RCC 7860 (cell line): ENCODE measurements at places on chromosomes 3 and 15.
A peak's percentile ranks its signal among the peaks of the same experiment; 100 is the strongest.

GRCh38 chr3:181549266-181549665 lies 162.5 kb upstream of the SOX2 start:
- no peak for DNase-seq

DNA sequence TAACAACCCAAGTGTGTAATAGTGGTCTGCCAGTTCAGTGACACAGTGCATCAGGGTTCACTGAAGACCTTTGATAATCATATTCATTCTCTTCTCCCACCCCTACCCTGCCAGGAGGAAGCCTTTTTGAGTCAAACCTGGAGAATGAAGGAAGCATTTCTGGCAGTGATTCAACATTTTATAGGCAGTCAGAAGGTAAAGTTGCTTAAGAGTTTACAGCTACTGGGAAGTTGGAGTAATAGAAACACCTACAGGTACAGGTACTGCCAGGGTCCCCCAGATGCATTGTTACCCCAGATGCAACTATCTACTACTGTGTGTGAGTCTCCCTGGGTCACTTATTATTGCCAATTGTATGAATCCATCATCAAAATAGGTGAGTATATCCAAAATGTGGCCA lies 146.9 kb upstream of the EIF1B start:
- no peak for DNase-seq

- no peak for DNase-seq
Measured at GRCh38 chr15:60975218-60975617, 253.9 kb downstream of the RORA start.

DNA sequence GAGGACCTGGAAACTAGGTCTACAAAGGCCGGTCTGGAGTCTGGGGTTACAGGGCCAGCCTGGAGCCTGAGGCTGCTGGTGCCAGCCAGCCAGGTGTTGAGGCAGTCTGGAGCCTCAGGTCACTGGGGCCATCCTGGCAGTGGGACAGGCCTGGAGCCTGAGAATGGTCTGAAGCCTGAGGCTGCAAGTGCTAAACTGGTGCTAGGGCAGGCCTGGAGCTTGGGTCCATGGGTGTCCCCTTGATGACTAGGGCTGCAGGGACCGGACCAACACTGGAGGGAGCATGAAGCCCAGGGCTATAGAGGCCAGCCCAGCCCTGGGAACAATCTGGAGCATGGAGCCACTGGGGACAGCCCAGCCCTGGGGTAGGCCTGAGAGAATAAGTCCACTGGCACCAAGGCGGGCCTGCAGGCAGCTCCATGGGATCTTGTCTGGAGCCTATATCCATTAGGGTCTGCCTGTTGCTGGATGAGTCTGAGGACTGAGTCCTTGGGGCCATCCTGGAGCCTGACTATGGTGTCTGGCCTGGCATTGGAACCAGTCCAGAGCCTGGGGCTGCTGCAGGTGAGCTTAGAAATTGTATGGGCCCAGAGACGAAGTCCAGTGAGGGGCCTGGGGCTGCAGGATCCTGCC lies 101.9 kb downstream of the GLDN start:
- no peak for DNase-seq

DNA sequence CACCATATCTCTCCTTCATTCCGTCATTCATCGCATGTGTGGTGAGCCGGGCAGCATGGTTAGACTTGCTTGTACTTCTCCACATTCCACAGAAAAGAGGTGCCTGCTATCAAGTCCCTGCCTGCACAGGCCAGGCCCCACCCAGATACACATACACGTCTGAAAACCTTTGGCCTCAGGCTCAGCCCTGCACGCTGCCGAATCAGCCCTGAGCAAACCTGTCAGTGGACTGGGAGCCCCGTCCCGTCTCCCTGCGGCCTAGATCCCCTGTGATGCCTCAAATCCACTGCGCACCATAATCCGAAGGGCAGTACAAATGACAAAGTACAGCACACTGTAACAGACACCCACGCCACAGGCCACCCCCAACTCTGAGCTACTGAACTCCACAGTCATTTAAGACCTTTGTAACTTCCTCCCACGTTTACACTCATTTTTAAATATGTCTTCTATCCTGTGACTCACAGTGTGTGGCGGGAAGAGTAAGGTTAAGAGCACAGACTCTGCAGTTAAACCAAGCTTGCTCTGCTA lies 67.1 kb downstream of the MB21D2 start:
- peak; percentile 95 for DNase-seq

DNA sequence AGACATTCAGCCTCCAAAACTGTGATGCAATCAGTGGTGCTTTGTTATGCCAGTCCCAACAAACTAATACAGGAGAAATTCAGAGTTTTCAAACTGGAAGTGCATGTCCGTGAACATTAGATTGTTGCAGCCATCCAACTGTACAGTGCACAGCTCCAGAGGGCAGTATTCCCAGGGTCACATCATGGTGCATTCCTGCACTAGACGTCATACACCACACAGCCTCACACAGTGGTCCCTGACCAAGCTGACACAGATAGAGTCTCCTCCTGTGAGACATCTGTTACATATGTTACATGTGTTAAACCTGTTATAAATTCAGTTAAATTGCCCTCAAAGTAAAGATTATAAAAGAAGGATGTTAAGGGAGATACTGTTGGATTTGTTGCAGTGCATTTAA lies 209.0 kb downstream of the LRRN1 start:
- no peak for DNase-seq

DNA sequence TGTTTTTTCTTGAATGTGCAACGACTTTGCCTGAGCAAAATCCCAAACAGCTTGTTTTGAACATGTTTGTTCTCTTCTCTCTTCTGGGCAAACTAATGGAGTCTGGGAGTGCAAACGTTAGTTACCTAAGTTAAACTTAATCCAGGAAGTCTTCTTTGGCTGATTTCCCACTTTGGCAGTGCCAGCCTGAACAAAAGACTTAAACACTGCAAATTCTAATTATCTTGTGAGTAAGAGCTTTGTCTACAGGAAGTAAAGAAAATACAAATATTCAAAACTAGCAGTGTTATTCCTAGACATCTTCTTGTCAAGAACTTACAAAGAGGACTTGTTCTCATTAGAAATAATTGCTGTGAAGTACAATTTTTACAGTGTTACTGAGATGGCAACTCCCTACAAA lies 16.7 kb upstream of the DENND6A start:
- DNase-seq = no peak

DNA sequence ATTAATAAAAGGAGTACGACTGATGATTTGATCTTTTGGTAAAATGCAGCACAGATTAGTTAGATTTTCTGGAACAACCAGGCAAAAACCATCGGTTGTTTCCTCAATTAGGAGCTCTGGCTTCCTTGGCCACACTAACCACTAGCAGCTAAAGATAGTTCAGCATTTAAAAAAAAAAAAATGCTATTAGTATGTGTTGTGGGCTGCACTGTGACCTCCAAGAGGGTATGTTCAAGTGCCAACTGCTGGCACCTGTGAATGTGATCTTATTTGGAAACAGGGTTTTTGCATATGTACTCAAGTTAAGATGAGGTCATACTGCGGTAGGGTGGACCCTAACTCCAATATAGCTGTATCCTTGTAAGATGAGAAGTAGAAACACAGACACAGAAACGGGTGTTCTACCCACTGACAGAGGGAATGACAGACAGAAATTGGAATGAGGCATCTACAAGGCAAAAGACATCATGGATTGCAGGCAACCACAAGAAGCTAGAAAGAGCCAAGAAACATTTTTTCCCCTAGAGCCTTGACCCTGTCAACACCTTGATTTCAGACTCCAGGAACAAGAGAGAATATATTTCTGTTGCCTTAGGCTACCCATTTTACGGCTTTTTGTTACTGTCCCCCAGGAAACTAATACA lies 534.6 kb upstream of the ROBO2 start:
- DNase-seq = no peak

GRCh38 chr3:110562621-110563020 lies 509.0 kb upstream of the NECTIN3 start:
- DNase-seq = peak; percentile 31

DNA sequence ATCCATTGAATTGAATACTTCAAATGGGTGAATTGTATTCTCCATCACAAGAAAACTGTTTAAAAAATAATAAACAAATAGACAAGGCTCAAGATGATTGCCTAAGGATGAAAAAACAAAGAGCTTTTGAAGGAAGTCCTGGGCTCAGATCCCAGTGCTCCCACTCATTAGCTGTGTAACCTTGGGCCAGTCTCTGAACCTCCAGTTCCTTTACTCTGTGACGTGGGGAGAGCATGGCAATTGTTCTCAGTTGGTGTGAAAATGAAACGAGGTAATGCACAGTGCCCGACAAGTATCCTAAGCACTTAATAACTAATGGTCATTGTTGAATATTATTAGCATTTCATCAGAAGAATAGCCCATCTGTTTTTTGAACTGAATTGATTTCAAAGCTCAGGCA lies 40.7 kb downstream of the TNIK start:
- no peak for DNase-seq
